Activated naive CD4-positive, alpha-beta T cell treated with anti-CD3 and anti-CD28 coated beads, Interleukin-2, amount 10 ng/mL, durations not matched to agents 5 hours and 36 hours (primary cell): ENCODE measurements at places on chromosomes 13 and 19. TPM values are rescaled to one million over a fixed set of nuclear protein-coding genes. Genes with fewer than 3 reads are reported as not detected.

The RFXAP gene
- total RNA-seq = 14.7 TPM

The PLA2G4C gene
- total RNA-seq = 6.3 TPM

The ARGLU1 gene
- total RNA-seq = 127 TPM

The AP2A1 gene
- 66.1 TPM for total RNA-seq

The CYP2A7 gene
- total RNA-seq = not detected

The SIGLEC5 gene
- not detected for total RNA-seq
